ENCODE measurements at places on chromosomes 7 and 10.

GRCh38 chr7:132518102-132518838, 58.0 kb downstream of the PLXNA4 start:
- DNase-seq: no peak

DNA sequence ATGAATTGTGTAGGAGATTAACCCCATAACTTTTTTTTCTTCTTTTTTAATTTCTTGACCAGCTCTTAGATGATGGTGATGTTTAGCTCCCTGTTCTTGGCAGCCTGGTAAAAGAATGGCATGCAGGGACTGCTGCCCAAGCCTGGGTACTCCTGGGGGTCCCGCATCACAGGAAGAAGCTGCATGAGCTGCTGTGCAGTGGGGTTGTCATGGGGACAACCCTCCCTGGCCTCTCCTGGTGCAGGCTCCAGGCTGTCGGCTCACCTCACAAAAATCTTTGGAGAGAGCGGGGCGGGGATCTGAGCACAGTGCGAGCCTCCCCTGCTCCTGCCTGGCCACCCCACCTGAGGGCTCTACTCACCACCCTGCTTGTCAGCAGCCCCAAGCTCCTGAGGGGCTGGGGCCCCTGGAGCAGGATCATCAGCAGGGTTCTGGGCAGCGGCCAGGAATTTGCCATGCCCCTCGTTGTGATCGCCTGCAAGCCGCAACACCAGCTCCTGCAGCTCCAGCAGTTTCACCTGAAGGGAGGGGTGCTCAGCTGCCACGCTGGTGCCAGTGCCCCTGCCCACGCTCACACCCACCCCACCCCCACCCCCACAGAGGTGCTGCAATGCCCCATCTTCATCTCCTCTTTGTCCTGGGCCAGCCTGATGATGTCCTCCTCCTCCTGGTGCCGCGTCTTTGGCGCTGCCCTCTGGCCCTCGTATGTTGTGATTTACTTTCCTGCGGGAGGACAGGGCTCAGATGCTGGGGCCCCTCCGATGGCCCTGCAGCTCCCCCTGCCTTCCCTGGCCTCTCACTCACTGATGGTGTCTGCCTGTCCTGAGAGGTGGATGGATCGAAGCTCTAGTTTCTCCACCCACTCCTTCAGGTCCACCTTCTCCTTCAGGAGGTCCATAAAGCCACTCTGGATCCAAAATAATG, 15.5 kb upstream of the MTPAP start:
- no peak for DNase-seq

GRCh38 chr10:95860166-95860940, 47.4 kb upstream of the CC2D2B start:
- no peak for DNase-seq

DNA sequence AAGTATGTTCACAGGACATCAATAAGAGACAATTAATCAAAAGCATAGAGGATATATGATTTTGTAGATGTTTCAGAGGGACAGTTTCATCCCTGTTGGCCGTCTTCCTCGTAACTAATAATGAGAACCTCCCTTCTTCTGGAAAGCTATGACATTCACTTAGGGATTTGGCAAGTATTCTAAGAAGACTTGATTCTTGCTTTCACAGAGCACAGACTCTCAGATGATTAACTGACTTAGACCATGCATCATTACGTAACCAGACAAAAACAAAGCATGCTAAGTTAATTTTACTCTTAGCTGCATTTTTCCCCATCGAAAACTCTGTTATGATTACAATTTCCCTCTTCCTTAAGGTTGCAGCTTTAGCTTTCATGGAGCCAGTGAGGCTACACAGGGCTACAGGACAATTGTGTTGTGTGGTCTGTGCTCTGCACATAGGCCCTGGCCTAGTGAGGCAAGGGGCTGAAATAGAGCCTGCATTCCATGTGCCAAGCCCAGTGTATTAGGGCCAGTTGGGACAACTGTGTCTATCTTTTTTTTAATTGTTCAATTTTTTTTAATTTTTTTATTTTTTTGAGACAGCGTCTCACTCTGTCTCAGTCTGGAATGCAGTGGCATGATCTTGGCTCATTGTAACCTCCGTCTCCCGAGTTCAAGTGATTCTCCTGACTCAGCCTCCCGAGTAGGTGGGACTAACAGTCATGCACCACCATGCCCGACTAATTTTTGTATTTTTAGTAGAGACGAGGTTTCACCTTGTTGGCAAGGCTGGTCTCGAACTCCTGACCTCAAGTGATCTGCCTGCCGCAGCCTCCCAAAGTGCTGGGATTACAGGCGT, 105.3 kb downstream of the PLXDC2 start:
- peak; percentile 83 for DNase-seq

DNA sequence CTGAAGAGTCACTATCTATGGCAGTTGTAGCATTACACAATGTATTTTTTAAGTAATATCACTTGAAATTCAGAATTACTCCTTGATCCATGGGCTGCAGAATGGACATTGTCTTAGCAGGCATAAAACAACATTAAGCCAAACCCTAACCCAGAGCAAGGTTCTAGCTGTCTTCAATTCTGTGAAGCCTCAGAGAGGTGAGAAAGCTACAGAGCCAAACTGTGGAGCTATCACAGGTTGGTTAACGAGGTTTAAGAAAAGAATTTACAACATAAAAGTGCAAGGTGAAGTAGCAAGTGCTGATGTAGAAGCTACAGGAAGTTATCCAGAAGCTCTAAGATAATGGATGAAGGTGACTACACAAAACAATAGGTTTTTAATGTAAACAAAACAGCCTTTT, 582.7 kb upstream of the POT1 start:
- no peak for DNase-seq

DNA sequence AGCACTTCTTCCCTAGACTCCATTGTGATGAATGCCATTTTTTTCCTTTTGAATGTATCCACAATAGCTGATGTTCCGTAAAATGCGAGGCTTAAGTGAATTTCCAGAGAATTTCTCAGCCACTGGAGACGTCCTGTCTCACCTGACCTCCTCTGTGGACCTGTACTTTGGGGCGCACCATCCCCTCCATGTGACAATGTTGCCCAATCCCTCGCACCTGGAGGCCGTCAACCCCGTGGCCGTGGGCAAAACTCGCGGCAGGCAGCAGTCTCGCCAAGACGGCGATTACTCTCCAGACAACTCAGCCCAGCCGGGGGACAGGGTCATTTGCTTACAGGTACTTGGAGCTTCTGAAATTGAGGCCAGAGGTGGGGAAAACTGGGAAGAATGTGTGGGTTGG, 20.2 kb downstream of the DHTKD1 start:
- DNase-seq: no peak

GRCh38 chr7:119783799-119784198, 489.2 kb upstream of the KCND2 start:
- peak; percentile 63 for DNase-seq

DNA sequence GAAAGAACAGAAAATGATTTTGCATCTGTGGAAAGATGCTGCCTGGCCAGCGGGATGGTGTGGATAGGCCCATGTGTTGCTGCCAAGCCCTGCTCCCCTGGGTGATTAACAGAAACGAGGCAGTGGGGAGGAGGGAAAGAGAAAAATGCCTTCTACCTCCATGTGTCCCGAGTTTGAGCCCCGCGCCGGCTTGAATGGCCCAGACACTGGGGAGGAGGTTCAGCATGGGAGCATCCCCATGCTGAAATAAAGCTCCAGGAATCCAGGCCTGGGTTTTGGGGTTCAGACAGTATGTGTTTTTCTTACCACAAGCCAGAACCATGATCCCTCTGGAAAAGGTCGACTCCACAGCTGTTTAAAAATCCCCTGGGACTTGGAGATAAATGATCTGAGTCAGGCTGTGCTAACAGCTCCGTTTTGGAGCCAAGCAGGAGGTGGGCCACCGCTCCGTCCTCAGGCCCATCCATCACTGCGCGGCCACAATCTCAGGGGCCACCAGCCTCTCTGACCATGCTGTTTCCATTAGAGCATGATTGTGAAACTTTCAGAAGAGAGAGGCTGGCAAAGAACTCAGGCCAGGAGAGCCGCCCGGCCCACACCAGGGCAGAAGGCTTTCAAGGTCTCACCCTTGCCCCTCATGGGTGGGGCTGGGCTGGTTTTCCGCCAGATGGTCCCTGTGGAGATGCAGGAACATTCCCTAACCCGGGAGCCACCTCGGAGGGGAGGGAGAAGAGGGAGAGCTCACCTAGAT, 299.7 kb downstream of the ZEB1 start:
- DNase-seq: peak; percentile 66

- DNase-seq: no peak
These were observed 205.9 kb upstream of the PPP2R2D start for GRCh38 chr10:131694781-131695495.

- no peak for DNase-seq
These were observed 41.2 kb downstream of the CH25H start for GRCh38 chr10:89165923-89166322.

DNA sequence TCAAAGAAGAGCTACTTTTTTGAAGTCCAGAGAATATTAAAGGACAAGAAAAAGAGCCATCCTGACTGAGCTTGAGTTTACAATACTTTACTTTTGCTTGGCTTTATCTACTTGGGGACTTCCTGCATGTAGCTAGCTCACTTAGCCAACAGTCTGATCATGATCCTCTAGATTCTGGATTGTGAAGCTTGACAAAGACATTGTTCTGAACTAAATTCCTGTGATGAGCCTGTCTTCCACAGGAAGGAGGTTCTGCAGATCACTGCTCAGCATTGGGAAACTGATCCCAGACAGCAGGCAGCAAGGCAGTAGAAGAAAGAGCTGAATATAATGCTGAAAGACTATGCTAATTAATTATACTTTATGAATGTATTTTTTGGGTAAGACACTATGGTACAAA, 296.4 kb downstream of the DGKB start:
- peak; percentile 61 for DNase-seq

DNA sequence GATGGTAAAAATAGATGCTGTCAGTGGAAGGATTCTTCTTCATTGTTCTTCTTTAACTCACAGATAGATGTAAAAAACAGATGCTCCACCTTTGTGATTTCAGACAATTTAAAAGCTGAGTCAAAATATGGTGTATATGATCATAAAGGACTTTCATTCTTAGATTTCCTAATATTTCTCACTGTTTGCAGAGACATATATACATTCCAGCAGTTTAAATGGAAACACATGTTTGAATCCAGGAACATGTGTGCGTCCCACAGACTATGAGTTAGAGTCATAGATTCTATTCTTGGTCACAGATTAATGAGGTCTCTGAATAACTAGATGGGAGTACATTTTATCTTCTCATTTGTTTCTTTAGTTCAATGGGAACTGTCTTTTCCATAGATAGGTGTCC, 109.6 kb downstream of the BICC1 start:
- no peak for DNase-seq

DNA sequence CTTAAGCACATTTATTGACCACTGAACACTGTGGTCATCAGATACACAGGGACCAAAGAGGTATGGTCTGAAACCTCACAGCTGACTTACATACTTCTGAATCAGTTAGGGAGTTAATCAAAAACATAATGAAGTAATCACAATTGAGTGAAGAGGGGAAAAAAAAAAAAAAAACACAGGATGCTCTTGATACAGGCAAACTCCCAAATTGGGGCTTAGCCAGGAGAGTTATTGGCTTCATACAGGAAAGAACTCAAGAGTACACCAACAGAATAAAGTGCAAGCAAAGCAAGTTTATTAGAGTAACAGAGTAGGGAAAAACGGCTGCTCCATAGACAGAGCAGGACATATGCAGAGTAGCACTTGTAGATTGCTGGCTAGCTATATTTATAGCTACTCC, 917.0 kb downstream of the CNTNAP2 start:
- no peak for DNase-seq

- peak; percentile 65 for DNase-seq
These were observed 348.9 kb downstream of the ARL4A start for GRCh38 chr7:13036256-13036780.

DNA sequence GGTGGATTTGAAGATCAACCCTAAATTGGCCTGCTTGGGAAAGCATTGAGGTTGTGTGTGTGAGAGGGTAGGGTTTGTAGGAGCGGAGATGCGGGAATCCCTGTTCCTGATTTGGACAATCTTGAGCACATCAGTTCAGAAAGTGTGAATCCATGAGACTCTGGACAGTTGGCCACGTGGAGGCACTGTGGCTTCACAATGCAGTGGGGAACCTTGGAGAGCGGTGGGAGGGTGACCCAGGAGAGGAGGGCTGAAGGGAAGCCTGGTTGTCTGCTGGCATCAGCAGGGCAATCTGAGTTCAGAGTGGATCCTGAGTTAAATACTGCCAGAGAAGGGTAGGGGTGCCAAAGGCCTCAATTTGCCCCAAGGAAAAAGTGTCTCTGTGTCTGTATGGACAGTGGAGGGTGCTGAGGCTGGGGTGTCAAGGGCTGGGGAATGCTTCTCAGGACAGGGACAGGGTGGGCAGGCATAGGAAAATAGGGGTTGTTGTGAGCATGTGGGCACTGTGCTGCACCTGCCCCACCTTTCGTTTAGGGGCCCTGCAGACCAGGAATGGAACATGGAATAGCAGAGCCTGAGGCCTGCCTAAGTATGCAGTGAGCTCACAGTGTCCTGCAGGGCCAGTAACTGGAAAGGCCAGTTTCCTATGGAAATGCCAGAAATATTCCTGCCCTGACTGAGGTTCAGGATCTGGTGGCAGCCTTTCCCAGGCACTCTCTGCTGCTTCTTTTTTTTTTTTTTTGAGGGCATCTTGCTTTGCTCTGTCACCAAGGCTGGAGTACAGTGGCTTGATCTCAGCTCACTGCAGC, 162.9 kb upstream of the PRSS58 start:
- DNase-seq: peak; percentile 57

DNA sequence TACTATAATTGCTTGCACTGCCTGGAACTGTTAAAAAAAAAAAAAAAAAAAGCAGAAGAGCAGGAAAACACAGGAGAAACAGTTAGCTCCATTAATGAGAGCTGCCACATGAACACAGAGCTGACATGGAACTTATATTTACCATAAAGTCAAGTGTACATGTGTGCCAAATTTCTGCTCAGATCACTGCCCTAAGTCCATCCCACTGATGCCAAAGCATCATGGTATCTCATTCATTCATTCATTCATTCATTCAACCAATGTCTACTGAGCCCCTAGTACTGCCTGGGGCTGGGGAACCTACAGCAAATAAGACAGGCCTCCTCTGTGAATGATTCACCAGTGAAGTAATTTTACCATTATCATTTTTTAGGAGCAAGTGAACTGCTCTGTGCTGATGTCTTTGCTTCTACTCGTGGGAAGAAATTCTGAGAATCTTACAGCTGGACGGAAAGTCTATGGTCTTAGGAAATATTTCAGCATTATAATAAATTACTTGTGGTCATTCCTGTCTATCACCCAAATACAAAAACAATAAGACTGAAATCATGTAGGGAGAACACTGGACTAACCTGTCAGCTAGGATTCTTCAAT, 58.8 kb upstream of the ABLIM1 start:
- no peak for DNase-seq

Data from mesenchymal stem cell (in vitro differentiated cells and primary cell).